ENCODE measurements at places on chromosomes 6 and 20.
A peak's percentile ranks its signal among the peaks of the same experiment; 100 is the strongest.

DNA sequence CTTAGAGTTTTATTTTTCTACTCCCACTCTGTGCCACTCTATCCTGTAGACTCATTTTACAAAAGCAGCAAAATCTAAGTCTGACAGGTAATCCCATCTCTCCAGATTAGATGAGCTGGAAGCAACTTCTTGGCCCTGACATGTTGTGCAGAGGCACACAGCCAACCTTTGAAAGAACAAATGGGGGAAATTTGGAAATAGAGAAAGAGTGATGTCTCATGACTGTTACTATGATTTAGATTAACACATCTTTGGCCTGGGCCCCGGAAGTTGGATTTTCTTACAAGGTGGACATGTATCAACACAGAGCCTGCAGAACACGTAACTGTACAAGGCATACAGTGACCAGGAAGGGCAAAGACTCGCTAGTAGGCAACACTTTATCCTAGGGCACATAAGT, 227.7 kb downstream of the MYLK4 start:
- DNase-seq: peak; percentile 44

DNA sequence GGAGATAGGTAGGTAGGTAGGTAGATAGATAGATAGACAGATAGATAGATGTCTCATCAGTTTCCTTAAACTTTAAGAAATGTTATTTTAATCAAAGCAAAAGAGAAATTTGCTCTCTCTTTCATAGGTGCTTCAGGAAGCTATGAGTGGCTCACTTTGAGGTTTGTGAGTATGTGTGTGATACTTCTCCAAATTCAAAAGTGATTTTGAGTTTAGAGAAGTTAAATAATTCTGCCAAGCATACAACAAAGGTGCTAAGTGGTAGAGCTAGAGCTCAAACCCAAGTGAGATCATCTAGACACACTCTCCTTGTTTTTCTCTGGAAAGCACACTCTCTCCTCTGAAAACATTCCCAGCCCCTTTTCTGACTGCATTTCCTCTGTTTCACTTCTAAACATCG, 156.2 kb downstream of the EDN1 start:
- DNase-seq: no peak

DNA sequence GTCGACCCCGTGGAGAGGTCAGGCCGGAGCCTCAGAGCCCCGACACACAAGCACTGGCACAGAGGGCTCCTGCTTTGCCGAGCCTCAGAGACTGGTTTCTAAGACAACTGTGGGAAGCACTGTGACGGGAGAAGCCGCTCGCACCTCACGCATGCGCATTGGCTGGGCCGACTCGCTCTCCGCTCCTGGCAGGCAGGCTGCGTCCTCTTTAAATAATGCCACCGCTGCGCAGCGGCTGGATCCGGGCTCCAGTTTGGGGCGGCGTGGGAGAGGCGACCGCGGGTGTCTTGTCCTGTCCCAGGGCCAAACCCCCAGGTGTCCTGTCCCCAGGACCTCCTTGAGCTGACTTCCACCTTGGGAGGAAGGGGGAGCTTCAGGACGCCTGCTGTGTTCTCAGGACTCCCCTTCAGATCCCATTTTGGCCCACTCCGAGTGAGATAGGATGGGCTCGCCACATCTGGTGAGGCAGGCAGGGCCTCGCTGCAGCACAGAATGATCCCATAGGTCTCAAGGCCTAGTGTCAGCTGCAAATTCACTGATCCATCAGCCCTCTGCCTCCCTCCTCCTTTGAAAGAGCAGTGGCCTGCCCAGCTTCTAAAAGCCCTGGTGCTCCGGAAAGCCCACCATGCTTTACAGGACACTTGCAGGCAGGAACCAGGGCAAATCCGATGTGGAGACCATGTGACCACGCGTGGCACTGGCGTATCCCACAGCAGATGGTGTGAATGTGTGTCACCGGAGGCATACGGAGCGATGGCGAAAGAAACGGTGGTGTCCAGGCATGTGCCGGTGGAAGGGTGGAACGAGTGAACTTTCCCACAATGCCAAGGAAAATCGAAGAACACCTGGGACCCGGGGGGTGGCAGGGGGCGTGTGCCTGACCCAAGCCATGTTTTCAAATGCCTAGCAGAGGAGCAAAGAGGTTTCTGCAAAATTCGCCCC, 169.3 kb upstream of the ZNF337 start:
- DNase-seq: peak; percentile 30

GRCh38 chr20:309306-309840, 12.0 kb downstream of the ZCCHC3 start:
- DNase-seq: no peak

DNA sequence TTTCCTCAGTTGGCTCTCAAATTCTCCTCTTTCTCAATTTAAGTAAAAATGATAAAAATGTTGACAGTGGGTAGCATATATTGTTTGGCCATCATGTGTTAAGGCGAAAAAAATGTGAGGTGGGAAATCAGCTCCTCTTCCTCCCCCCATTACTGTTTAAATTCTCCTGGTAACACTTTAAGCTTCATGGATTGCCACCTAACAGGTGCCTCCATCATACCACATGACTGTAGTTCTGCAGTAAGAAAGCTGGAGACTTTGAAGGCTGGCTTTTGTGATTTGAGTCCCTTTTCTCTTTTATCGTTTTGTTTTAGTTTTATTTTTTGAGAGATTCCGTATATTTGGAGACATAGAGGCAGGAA, 1.2 kb downstream of the ZFAND3 start:
- DNase-seq: no peak

GRCh38 chr20:12699374-12700228, 309.2 kb upstream of the SPTLC3 start:
- DNase-seq: no peak

Measured in RWPE1 (cell line).